ENCODE measurements at places on chromosomes 2 and 18. TPM values are rescaled to one million over a fixed set of nuclear protein-coding genes. Genes with fewer than 3 reads are reported as not detected.

ZNF385B gene
- not detected for total RNA-seq

GRCh38 chr18:79520478-79521390, 125.0 kb downstream of the NFATC1 start:
- DNase-seq = peak; percentile 12

DNA sequence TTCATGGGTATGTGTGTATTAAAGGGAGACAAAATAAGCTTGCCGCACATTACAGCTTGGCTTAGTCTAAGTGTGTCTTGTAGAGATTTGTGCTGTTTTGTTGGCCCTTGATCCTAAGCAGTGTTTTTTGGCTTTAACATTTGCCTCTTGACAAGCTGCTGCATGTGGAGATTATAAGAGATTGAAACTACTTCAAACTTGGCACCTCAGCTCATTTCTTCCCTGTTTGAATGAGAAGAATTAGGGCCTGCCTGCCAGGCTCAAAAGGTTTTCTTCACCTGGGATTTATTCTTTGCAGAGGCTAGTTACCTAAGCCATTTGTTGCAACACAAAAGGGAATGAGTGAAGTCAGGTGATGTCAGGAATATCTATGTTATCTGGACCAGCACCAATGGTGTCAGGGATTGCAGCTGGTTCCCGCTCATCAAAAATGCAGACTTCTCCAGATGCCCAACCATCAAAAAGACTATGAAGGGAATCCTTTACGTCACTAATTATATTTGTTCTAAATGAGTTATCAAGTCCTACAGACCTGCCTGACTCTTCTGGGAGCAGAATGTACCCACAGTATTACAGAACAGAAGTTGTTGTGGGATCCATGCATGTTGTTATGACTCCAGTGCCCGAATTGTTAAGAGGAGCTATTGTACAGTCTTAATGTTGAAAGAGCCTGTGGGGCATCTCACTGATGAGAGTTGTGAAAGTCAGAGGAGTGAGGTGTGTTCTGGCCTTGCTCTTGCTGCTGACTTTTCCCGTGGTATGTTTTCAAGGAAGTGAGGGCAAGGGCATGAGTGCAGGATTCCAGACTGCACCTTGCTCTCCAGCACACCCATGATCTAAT, 31.0 kb downstream of the ABCA12 start:
- DNase-seq = no peak

DNA sequence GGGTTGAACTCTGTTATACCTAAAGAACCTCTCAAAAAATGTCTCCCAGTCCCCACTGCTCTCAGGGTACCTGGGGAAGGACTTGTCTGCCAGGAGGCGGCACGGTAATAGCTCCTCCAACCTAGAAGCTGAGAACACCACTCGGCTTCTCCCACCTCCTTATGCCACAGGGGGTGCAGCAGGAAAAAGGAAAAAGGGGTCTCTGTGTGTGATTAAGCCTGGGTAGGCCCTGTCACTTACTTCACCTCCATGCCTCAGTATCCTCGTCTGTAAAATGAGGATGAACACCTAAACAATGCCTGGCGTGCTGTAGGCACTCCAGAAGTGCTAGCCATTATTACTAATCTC, 76.6 kb downstream of the EMX1 start:
- DNase-seq = no peak

DNA sequence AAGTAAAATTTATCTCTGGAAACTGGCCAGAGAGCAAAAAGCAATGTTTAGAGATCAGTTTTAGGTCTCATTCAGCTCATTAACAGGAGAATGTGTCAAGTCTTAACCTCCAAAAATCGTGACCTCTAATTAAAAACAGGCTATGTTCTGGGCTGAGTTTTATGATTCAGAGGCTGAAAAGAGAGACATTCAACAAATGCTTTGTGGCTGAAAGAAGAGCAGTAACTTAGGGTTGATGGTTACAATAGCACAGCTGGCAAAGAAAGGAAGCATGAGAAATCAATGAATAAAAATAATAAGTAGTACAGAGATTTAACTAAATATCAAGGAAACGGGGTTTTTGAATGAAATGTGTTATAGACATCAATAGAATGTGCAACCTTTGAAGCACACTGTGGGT, 13.1 kb downstream of the TGIF1 start:
- DNase-seq = no peak

RIT2 gene
- total RNA-seq = not detected

DSG4 gene
- total RNA-seq = not detected

DNA sequence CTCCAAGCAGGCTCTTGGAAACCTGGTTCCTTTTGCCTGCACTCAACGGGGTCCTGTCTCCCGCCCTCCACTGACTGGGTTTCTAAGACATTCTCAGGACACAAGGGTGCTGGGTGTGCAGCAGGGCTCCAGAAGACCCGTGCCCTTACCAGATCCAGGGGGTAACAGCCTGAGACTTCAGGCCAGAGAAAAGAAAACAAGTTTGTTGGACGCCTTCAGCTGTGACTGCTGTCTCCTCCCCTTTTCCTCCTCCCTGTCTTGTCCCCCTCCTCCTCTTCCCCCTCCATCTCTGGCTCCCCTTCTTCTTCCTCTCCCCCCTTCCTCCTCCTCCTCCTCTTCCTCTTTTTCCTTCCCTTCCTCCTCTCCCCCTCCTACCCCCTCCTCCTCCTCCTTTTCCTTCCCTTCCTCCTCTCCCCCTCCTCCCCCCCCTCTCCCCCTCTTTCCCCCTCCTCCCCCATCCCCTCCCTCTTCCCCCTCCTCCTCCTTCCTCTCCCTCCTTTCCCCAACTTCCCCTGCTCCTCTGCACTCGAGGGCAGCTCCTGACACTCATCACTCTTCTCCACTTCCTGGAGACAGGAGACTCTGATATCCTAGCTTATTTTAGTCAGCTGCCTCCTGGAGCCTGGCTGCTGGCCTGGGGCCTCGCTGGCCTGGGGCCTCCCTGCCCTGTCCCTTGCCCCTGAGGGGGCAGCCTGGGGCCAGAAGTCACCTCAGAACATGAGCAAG, 12.4 kb downstream of the ADRA2B start:
- no peak for DNase-seq

REG1A gene
- not detected for total RNA-seq

CYB5A gene
- 20.4 TPM for total RNA-seq

DNA sequence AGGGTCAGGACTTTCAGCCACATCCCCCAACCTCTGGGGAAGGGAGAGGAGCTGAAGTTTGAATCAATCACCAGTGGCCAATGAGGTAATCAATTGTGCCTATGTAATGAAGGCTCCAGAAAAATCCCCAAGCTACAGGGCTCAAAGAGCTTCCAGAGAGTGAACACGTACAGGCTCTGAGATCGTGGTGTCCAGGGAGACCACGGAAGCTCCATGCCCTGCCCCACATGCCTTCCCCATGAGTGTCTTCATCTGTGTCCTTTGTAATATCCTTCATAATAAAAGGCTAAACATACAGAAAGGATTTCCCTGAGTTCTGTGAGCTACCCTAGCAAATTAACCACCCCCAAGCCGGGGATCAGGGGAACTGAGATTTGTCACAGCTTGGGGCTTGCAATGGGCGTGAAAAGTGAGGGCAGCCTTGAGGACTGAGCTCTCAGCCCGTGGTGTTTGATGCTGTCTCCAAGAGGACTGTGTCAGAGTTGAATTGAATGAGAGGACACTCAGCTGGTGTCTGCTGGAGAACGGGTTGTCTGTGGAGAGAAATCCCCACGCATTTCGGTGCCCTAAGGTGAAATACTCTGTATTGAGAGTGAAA, 25.5 kb upstream of the TUBB6 start:
- no peak for DNase-seq

DNA sequence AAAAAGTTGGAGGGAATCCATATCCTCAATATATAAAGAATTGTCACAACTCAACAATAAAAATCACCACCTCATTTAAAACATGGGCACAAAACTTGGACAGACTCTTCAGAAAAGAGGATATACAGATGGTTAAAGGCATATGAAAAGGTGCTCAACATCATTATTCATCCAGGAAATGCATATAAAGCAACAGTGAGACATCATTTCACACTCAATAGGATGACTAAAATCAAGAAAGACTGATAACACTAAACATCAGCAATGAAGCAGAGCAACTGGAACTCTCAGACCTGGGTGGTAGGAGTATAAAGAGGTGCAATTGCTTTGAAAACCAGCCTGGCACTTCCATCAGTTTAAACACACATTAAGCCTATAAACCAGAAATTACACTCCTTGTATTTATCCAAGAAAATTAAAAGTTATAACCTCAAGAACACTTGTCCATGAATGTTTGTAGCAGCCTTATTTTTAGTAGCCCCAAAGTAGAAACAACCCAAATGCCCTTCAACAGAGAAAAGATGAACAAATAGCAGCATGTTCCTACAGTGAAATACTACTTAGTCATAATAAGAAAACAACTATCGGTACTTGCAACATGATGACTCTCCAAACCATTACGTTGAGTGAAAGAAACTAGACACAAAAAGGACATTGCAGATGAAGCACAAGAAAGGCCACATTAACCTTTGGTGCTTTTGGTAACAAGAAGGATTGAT, 79.1 kb upstream of the TANC1 start:
- DNase-seq = no peak

- no peak for DNase-seq
Measured at GRCh38 chr2:72211350-72211749, 63.7 kb upstream of the CYP26B1 start.

DNA sequence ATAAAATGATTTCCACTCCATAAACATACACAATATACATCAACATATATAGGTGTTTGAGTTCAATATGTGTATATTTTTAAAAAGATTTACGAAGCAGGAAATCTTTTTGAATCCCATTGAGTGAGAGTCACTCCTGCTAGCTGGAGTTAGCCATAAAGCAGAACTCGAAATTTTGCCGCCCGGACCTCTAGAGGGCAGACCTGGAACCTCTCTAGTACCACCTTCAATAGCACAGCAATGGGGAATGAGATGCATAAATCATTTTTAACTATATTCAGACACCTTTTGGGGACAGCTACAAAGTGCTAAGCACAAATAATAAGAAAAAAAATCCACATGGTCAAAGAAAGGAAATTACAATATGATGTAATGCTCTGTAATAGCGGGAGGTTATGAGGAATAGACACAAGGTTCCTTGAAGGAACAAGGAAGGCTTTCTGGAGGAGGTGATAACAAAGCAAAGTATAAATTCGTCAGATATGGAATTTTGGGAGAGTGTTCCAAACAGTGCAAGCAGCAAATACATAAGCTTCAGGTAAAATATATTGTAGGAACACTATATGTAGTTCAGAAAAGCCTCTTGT, 533.4 kb downstream of the ERBB4 start:
- DNase-seq = no peak

- no peak for DNase-seq
Measured at GRCh38 chr2:149155988-149156387, 117.5 kb downstream of the LYPD6B start.

MGAT4A gene
- 80.6 TPM for total RNA-seq

GRCh38 chr2:52698408-52698807, 1069.2 kb upstream of the CHAC2 start:
- DNase-seq = no peak

DNA sequence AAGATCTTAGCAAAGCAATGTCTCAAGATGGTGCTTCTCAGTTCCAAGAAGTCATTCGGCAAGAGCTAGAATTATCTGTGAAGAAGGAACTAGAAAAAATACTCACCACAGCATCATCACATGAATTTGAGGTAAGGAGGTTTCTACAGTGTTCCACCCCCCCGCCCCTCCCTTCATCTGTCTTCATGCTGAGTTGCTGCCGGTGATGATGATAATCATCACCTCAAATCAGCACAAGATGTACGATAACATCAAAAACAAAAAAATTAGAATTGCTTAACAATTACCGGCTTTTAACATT, 14.6 kb downstream of the UGP2 start:
- peak; percentile 74 for DNase-seq

ZNG1B gene
- total RNA-seq = 30.6 TPM

CYP27A1 gene
- not detected for total RNA-seq

GRCh38 chr18:30455741-30456140, 586.8 kb downstream of the DSC3 start:
- DNase-seq = no peak

GRCh38 chr18:78675231-78675630, 304.4 kb upstream of the SALL3 start:
- DNase-seq = no peak

KRTCAP3 gene
- total RNA-seq = 10.1 TPM

CCBE1 gene
- total RNA-seq = not detected

- DNase-seq = no peak
Measured at GRCh38 chr2:190822043-190822442, 58.6 kb upstream of the GLS start.

DNA sequence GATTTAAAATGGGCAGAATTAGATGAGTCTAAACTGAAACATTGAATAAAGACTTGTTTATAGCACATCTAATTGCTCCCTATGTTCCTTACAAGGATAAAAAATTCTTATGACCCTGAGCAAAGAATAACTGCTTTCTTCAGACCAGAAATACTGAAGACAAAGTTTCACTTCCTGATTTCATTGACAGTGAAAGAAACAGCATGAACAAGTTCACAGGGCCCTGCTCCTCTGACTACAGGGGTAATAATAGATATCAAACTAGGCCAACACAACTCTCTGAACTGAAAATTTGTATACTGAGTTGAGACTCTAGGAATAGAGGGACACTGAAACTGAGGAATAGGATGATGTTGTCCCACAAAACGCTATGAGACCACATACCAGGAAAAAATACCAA, 1383.3 kb upstream of the CDH2 start:
- no peak for DNase-seq

CXCR2 gene
- total RNA-seq = 0.15 TPM

- DNase-seq = no peak
Measured at GRCh38 chr2:26298638-26299393, 47.1 kb upstream of the SELENOI start.

SPC25 gene
- 34.2 TPM for total RNA-seq

ALPG gene
- not detected for total RNA-seq

- DNase-seq = no peak
Measured at GRCh38 chr2:108228537-108228936, 11.2 kb upstream of the SULT1C3 start.

- peak; percentile 85 for DNase-seq
Measured at GRCh38 chr2:43133708-43134570, 92.5 kb downstream of the ZFP36L2 start.

Data from activated CD4-positive, alpha-beta memory T cell treated with anti-CD3 and anti-CD28 coated beads, Interleukin-2, amount 10 ng/mL, durations not matched to agents 7 days and 5 days (primary cell).